ENCODE measurements at places on chromosomes 1 and 21. TPM values are rescaled to one million over a fixed set of nuclear protein-coding genes. Genes with fewer than 3 reads are reported as not detected.

RLF gene
- total RNA-seq, result 65.4 TPM

HPCA gene
- total RNA-seq, result 29.4 TPM

AADACL4 gene
- total RNA-seq, result not detected

CAP1 gene
- total RNA-seq, result 112 TPM

LIPI gene
- total RNA-seq, result not detected

CFAP45 gene
- total RNA-seq, result 0.63 TPM

GBP2 gene
- total RNA-seq, result not detected

SPOCD1 gene
- total RNA-seq, result 0.31 TPM

PCBP3 gene
- total RNA-seq, result 8.1 TPM

TNFRSF9 gene
- total RNA-seq, result not detected

CA6 gene
- total RNA-seq, result not detected

KCNJ9 gene
- total RNA-seq, result 14.7 TPM

TMCC2 gene
- 46.3 TPM for total RNA-seq

SPRR2F gene
- not detected for total RNA-seq

LCA5L gene
- total RNA-seq, result not detected

SPATA45 gene
- not detected for total RNA-seq

GPR137B gene
- total RNA-seq, result 57.9 TPM

ALX3 gene
- not detected for total RNA-seq

MAGI3 gene
- total RNA-seq, result 64.5 TPM

C1orf185 gene
- not detected for total RNA-seq

OR2T33 gene
- not detected for total RNA-seq

DSCAM gene
- 31.9 TPM for total RNA-seq

CFAP107 gene
- not detected for total RNA-seq

FAM78B gene
- total RNA-seq, result 16.3 TPM

DIRAS3 gene
- total RNA-seq, result 1.9 TPM

DDR2 gene
- total RNA-seq, result 8.5 TPM

PHLDA3 gene
- total RNA-seq, result 8.5 TPM

IL6R gene
- 2.2 TPM for total RNA-seq

TRMT1L gene
- 21.3 TPM for total RNA-seq

PLEKHN1 gene
- total RNA-seq, result not detected

CFAP57 gene
- total RNA-seq, result 1.3 TPM

FAM72B gene
- 1.6 TPM for total RNA-seq

REN gene
- total RNA-seq, result not detected

CD1C gene
- not detected for total RNA-seq

TRPM2 gene
- total RNA-seq, result 2.8 TPM

GJB5 gene
- total RNA-seq, result not detected

Measured in parietal lobe (tissue), 2 donors.